ENCODE measurements at places on chromosomes 1 and 21.

DNA sequence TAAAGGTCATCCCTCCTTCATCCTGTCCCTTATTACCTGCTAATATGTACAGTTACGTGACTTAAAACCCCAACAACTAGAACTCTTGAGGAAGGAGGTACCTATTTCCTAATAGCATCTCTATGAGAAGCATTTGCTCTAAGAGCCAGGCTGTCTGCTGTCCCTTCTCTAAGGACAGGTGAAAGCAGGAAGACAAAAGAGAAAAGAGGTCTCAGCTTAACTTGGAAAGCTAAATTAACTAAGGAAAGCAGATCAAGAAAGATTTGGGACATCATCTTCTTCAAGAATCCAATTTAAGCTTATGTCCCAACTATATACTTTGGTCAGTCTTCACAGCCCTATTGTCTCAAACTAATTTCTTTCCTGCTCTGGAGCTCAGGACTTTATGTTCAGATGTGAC lies 2.9 kb downstream of the EGLN1 start:
- no peak for DNase-seq

DNA sequence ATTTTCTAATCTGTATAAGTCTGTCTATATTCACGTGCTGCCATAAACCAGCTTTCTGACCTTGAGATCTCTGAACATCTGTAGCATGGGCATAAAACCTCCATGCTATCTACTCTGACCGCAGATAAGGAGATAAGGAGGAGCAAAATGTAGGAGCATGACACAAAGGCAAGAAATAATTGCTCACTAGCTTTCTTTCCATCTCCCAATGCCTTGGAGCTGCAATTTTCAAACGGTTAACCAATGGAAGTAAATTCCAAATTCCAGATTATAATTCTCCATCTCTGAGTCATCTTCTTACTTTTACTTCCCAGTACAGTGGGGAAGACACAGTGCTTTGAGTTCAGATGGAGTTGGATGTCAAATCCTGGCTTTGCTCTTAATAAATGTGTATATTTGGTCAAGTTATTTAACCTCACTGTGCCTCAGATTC lies 41.6 kb downstream of the CD58 start:
- no peak for DNase-seq

DNA sequence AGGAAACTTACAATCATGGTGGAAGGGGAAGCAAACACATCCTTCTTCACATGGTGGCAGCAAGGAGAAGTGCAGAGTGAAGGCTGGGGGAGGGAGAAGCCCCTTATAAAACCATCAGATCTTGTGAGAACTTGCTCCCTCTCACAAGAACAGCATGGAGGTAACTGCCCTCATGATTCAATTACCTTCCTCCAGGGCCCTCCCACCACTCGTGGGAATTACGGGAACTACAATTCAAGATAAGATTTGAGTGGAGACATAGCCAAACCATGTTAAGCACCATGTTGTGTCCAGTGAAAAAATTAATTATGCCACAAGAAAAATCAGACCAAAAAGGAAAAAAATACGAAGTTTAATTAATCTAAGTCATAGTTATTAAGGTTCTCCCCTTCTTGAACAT lies 109.5 kb downstream of the CLDN17 start:
- no peak for DNase-seq

DNA sequence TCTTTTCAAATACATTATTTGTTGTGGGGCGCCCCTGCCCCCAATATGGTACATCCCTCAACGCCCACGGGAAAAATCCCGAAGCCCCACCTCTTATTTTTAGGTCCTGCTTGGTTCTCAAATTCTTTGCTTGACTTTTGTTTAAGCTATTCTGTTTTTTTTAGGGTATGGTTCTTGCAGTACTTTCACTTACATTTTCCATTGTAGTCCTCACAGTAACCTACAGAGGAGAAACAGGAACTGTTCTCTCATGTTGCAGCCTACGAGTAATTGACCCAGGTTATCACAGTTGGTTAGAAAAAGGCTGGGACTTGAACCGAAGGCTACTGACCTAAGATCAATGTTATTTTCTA lies 697 bp upstream of the C21orf91 start:
- DNase-seq: no peak

- no peak for DNase-seq
Observed at GRCh38 chr1:210587566-210587965, 258.9 kb downstream of the HHAT start.

DNA sequence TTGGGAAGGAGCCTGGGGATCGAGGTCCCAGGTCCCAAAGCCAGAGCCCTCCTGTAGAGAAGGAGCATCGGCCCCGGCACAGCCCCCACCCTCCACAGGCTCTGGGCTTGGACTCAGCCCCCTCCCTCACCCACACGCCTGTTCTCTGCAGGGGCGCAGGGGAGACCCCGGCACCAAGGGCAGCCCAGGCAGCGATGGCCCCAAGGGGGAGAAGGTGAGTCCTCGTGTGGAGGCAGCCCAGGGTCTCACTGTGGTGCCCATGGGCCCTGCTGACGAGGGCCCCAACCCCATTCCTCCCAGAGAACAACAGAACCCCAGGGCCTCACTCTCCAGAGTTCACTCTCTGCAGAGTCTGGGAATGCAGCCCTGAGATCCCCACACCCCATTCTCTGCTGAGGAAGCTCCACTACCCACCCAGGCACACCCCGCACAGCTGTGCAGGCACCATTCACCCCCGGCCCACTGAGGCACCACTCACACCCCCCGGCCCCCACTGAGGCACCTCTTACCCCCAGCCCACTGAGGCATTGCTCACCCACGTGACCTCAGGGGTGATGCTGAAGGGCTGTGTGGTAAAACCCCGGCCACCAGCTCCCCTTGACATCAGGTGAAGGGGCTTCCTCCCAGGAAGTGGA lies 21.8 kb downstream of the COL6A2 start:
- DNase-seq: peak; percentile 19

DNA sequence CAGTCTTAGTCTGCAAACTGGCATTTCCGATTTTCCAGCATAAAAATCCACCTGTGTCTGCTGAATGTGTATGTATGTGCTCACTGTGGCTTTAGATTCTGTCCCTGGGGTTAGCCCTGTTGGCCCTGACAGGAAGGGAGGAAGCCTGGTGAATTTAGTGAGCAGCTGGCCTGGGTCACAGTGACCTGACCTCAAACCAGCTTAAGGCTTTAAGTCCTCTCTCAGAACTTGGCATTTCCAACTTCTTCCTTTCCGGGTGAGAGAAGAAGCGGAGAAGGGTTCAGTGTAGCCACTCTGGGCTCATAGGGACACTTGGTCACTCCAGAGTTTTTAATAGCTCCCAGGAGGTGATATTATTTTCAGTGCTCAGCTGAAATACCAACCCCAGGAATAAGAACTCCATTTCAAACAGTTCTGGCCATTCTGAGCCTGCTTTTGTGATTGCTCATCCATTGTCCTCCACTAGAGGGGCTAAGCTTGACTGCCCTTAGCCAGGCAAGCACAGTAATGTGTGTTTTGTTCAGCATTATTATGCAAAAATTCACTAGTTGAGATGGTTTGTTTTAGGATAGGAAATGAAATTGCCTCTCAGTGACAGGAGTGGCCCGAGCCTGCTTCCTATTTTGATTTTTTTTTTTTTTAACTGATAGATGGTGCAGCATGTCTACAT lies 2.5 kb upstream of the OLFML3 start:
- no peak for DNase-seq

DNA sequence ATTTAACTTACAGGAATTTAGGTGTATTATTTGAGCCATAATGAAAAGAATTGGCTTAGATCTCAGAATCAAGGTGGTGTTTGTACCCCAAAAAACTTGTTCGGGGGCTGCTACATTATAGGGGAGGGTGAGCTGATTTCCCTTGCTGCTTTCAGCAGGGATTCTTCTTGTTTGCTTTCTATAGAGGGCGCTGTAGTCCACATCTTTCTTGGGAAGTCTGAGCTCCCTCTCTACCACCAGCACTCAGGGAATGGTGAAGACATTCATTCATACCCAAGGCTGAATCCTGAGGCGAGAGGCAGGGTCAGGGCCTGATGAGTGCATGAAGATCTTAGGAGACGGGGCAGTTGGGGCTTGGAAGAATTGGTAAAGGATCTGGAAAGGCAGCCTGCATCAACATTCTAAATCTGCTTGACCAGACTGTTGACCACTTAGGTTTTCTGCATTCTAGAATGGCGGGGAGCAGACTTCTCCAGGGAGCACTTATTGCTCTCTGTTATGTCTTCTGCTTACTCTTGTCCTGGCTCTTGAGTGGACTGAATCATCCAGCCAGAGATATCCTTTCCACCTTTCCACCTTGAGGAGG lies 18.9 kb downstream of the SPATA46 start:
- DNase-seq: no peak

DNA sequence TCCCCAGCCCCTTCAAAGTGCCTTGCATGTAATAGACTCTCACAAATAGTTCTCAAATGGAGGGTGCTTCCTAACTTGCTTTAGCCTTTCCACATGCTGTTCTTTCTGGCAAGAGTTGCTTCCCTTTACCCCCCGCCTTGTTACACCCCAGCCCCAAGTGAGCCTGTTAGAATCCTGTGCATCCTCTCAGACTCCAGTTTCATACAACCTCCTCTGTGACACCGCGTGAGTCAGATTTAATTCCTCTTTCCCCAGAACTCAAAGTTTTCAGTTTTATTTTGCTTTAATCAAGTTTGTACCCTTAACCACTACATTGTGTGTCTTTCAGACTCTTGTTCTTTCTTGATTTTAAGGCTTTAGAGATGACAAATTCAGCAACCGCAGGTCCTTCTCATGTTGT lies 234.5 kb upstream of the HOOK1 start:
- no peak for DNase-seq

DNA sequence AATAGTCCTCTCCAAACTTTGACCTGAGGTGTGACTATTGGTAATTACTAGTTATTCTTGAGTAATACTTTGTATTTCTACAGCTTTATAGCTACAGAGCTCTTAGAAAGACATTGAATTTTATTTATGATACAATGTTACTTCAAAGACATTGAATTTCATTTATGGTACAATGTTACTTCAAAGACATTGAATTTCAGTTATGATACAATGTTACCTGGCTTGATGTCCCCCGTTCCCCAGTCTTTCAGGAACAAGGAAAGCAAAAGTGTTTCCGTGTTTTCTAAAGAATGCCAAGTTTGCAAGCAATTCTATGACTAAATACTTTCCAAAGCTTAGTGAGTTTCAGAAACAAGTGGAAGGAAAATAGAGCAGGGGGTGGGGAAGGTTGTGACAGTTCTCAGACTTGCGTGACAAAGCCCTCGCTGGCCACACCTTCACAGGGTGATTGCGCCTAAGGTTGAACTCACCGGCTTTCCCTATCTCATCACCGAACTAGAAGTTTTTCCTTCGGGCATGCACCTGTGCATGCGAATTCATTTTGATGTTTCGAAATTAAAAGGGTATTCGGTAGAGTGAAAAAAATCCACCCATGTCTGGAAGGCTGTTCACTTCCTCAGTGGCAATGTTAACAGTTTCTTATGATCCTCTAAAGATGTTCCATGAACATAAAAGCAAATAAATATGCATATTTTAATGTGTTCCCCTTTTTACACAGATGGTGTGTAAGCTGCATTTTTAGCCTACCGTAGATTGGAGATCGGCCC lies 909 bp upstream of the PAXBP1 start:
- DNase-seq: peak; percentile 58

DNA sequence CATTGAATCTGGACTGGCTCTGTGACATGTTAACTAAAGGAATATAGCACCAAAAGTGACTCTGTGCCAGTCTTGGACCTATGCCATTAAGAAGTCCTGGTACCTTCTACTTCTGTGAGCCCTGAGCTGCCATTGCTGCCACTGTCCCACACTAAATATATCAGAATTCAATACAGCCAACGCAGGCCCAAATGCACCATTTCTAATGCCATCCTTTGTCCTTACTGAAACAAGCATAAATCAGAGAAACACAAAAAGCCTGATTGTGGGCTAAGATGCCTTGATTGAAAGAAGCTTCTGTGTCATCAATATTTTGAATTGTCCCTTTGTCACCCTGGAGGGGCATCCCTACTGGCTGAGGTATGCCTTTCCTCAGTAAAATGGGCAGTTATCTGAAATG lies 66.9 kb upstream of the NEK2 start:
- no peak for DNase-seq

GRCh38 chr1:172874950-172875349 lies 175.8 kb downstream of the TNFSF18 start:
- DNase-seq: no peak

- DNase-seq: no peak
Observed at GRCh38 chr1:21693732-21694131, 24.6 kb upstream of the RAP1GAP start.

DNA sequence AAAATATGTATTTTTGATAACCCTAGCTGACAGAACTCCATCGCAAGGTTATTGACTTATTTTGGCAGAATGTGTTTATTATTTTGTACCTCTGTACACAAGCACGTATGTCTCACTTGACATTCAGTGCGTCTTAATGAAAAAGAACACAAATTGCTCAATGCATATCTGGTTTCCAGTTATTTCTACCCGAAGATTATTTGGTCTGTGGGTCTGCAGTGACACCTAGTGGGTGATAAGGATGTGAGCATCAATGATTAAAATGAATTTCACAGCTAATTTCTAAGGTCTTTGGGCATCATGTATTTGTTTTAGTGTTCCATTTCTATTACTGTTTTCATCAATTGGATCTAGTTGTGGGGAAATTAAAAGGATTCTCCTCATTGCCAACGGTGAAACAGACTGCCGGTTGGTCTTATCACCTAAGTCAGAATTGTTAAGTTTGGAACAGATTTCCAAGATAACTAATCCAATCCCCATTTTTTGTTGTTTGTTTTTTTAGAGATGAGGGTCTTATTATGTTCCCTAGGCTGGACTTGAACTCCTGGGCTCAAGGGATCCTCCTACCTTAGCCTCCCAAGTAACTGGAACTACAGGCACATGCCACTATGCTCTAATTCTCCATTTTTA lies 13.9 kb downstream of the DDX20 start:
- DNase-seq: peak; percentile 36

- no peak for DNase-seq
Observed at GRCh38 chr1:24759492-24759891, 14.2 kb downstream of the CLIC4 start.

GRCh38 chr1:230248889-230249270 lies 177.3 kb downstream of the PGBD5 start:
- no peak for DNase-seq

DNA sequence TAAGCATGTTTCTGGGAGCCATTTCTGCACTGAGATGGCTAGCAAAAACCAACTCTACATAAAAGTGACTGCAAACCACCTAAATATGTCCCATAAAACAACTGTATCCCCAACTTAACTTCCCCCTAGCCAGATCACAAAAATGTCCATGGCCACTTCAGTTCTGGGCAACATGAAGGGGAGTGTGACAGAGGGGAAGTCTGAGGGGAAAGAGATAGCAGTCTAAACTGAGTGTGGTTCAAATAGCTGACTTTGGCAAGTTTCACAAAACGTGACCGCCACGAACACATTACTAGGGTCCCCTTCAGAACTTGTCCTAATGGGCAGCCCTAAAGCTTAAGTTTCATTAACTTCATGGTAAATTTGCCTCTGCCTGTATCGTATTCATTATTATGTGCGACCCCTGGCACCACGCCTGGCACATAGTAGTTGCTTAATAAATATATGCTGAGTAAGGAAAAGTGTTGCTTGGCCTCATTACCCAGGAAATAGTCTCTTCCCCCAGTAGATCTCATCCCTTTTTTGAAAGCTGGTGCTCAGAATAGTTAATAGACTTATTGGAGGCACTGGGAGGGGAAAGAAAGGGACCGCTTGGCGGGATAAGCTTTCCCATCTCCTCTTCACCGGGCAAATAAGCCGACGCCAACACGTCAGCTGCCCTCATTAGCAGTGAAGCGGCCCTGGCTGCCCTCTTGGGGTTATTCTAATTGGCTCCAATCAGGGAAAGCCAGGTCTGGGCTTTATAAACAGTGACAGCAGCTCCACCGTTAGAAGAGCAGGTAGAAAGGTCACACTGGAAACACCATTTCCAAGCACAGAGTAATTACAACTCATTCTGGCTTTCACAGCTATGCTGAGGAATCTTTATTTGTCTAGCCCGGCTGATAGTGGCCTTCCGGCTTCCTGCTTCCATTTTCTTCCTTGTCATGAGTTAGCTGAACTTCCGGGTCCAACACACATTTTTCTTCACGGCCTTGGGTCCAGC lies 122.1 kb downstream of the LRIG2 start:
- no peak for DNase-seq

Data from Caco-2 (cell line).